ENCODE measurements at places on chromosomes 1 and 21.

DNA sequence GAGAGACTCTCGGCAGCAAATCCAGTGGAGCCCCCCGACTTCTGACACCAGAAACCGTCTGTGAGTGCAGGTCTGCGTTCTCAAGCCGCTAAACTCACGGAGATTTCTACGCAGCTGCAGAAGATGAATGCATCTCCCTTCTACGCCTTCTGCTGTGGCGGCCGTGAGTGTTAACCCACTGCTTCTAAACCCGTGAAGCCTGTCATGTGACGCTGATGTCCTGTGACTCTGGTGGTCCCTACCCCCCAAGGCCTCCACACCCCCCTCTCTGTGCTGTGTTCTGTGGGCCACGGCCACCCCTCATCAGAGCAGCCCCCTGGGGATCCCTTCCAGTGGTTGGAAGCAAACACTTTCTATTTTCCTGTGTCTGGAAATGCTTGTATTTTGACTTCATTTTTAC lies 33.9 kb upstream of the COL18A1 start:
- no peak for DNase-seq

GRCh38 chr1:229972600-229973296 lies 94.3 kb upstream of the GALNT2 start:
- no peak for DNase-seq

- DNase-seq = no peak
Measured at GRCh38 chr21:35465741-35466140, 416.6 kb upstream of the RUNX1 start.

GRCh38 chr1:5755552-5756125 lies 236.6 kb downstream of the NPHP4 start:
- DNase-seq = peak; percentile 69

GRCh38 chr1:227489572-227489971 lies 73.8 kb upstream of the ZNF678 start:
- DNase-seq = no peak

DNA sequence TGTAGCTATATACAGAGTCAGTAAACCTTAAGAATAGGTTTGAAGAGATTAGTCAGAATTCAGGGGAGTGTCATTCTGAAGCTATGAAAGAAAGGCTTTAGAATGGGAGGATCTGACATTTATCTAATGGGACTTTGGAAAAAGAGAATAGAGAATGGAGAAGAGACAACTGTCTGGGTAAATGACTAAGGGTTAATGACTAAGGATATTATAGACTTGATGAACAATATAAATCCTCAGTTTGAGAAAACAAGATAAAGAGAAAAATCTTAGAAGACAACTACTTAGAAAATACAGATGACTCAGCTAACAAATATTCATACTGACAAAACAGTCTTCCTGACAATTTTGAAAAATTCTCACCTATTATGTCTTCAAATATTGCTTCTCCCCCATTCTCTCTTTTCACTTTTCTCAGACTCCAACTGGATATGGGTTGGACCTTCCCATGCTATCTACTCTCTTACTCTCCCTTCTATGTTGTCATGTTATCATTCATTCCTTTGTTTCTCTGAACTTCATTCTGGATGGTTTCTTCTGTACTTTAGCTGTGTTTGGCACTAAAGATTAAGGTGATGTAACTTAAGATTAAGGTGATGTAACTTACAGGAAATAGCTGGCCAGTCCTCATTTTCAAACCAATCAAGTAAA lies 20.4 kb downstream of the SLC16A1 start:
- no peak for DNase-seq
